ENCODE measurements at places on chromosomes 5 and 9.

DNA sequence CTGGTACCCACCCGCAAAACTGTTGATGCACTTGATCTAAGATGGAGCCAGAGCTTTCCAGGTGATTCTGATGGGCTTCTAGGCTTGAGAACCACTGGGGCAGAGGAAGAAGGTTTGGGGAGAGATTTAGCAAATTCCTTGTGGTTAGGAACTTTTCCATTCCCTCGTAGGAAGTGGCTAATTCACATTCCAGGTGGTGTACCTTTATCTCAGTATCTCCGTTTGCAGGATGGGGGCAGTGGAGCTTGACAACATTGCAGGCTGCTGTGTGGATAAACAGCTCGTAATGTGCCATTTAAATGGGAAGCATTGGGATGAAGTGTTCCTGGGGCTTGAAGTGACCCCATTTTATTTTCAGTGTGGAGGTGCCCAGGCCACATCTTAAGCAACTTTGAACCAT, 172.9 kb upstream of the IL12B start:
- DNase-seq: no peak

DNA sequence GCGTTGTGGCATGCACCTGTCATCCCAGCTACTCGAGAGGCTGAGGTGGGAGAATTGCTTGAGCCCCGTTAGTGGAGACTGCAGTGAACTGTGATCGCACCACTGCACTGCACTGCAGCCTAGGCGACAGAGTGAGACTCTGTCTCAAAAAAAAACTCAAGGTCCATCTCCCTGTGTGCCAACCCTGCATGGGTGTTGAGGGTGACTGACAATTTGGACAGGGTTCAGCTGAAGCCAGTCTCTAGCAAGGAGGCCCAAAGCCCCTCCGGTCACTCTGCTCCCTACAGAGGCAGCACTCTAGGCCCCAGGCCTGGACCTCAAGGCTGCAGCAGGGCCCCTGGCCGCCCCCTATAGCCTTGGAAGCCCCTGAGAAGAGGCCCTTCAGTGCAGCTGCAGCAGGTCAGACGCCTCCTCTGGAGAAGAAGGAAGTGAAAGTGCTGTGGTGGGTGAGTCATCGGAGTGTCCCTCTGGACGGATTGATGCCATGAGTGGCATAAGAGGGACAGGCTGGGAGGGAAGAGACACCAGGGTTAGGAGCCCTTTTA, 39.2 kb upstream of the NEK6 start:
- DNase-seq: peak; percentile 40

- DNase-seq: no peak
Measured at GRCh38 chr5:159424123-159424522, 93.8 kb upstream of the IL12B start.

- DNase-seq: no peak
Measured at GRCh38 chr9:28841775-28842174, 1268.5 kb upstream of the C9orf72 start.

Data from anterior cingulate cortex (tissue), 58 donors.